ENCODE measurements at places on chromosomes 12 and 14.
A peak's percentile ranks its signal among the peaks of the same experiment; 100 is the strongest.

DNA sequence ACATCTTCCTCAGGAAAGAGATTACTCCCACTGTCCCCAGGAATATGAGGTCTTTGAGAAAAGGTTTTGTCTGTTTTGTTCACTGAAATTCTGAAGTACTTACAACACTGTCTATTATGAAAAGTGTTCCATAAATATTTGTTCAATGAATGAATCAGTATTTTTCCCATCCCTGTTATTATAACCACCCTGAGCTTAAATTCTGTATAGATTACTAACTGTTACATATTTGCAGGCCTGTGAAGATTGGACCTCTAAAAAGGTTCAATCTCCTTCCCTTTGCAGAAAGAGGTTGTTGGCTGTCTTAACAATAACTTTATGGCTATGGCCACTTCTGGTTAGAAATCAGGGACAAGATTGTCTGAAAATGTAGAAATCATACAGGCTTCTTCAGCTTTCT is 174.5 kb upstream of the NPAS3 start:
- no peak for DNase-seq

DNA sequence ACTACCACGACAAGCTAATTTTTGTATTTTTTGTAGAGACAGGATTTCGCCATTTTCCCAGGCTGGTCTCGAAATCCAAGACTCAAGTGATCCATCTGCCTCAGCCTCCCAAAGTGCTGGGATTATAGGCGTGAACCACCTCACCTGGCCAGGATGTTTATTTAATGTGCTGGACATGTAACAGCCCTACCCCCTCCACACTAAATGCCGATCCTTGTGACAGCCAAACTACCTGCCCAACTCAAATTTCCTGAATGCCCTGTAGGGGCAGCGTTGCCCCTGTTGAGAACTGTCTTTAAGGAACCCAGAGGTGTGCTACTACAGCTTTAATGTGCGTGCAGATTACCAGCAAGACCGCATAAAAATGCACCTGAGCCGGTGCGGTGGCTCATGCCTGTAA is 48.1 kb downstream of the KCNK13 start:
- DNase-seq = no peak

DNA sequence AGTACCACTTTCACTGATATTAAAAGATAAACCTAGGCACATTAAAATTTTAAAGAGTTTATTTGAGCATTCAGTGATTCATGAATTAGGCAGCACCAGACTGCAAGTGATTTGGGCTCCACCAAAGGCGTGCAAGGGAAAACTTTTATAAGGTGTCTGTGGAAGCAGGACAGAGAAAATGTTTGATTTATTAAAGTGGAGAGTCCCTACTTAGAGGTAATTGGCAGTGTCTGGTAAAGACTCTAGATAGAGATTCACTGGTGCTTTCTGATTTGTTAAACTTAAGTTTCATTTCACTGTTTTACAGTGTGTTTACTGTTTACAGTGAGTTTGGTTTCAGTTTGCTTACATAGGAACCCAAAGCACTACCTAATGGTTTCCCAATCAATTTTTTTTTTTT is 72.8 kb downstream of the ANKS1B start:
- DNase-seq = no peak

- DNase-seq = peak; percentile 81
These were observed 65.6 kb downstream of the CCDC88C start for GRCh38 chr14:91352053-91352452.

GRCh38 chr14:78186277-78186676 is 16.1 kb downstream of the NRXN3 start:
- DNase-seq = no peak

DNA sequence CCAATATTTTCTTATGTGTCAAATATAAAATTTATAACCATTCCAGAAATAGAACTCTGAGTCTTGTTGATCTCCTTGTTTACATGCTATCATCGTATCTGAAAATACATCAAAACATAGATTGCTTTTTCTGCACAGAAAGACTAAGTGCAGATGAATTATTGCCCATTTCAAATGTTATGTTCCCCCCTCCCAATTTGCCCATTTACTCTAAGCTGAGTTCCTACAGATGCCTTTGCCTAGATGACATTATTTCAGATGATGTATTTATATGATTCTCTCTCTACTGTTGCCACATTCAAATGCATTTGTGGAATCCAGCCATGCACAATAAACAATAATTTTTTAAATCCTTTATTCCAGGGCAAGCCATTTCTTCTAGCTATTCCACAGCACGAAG is 810.1 kb upstream of the MGAT4C start:
- no peak for DNase-seq

DNA sequence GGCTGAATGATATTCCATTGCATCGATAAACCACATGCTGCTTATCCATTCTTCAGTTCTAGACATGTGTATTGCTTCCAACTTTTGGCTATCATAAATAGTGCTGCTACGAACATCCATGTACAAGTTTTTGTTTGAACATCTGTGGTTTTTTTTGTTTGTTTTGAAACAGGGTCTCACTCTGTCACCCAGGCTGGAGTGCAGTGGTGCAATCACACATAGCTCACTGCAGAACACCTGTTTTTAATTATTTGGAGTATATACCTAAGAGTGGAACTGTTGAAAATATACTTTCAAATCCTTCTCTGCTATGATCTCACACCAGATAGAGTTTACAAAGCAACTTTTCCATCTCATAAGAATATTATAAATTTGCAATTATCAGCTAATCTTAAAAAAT is 124.2 kb downstream of the TTC7B start:
- no peak for DNase-seq

GRCh38 chr12:108752387-108752786 is 21.1 kb upstream of the CORO1C start:
- DNase-seq = no peak

DNA sequence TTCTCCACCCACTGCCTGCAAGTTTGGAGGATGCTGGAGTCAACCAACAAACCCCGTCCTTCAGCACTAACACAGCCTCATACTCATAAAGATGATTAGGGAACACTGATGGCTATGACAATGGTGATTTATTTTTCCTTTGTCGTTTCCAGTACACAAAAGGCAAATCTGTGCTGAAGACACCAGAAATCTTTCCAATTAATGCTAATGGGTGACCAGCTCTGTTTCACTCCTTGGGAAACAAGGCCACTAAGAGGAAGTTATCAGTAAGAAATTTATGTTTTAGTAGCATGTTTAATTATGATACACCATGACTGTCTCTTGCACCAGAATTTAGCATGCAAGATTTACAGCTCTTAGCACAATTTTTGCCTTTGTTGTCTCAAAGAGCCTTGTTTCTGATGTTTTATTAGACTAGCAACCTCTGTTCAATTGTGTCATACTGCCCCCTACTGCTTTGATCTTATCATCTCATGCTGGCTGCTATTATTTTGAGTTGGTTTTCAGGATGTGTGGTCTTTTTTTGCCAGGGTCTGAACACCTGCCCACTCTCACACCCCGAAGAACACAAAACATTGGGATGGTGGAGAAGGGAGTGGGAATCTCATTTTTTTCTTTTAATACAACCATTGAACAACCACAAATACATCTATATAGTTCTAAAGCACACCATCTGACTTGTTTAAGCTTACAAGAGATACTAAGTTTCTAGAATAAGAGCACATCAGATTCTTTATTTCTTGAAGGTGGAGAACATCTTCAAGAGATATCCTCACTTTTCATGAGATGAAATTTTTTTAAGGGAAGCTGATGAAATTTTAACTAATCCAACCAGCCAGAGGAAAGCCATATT is 160.9 kb downstream of the SPTSSA start:
- no peak for DNase-seq

GRCh38 chr12:12587878-12588277 is 23.8 kb upstream of the CREBL2 start:
- DNase-seq = no peak

DNA sequence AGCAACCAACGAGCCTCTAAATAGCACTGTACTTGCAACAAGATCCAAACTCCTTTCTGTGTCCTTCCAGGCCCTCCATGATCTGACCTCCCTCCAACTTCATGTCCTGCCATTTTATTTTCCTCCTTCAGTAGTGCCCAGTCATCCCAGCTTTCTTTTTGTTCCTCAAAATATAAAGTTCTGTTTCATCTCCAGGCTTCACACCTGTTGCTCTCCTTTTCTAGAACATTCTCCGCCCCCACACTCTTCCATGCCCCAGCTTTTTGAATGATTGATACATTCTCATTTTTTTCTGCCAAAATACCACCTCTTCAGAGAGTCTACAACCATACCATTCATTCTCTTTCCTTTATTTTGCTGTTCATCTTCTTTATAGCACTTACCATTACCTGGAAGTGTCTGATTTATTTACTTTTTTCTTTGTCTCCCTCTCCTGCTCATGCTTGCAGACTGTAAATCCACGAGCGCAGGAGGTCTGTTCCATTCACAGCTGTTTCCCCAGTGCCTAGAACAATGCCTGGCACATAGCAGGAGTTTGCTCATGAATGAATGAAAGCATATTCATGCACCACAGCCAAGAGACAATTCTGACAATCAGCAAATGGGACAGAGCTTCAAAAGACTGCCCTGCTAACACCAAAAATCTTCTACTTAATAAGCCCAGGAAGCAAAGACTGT is 296.4 kb downstream of the RPAP3 start:
- no peak for DNase-seq

GRCh38 chr14:105962532-105962931 is 436.1 kb downstream of the TMEM121 start:
- no peak for DNase-seq

- no peak for DNase-seq
These were observed 230.9 kb upstream of the ARID2 start for GRCh38 chr12:45498645-45499044.

DNA sequence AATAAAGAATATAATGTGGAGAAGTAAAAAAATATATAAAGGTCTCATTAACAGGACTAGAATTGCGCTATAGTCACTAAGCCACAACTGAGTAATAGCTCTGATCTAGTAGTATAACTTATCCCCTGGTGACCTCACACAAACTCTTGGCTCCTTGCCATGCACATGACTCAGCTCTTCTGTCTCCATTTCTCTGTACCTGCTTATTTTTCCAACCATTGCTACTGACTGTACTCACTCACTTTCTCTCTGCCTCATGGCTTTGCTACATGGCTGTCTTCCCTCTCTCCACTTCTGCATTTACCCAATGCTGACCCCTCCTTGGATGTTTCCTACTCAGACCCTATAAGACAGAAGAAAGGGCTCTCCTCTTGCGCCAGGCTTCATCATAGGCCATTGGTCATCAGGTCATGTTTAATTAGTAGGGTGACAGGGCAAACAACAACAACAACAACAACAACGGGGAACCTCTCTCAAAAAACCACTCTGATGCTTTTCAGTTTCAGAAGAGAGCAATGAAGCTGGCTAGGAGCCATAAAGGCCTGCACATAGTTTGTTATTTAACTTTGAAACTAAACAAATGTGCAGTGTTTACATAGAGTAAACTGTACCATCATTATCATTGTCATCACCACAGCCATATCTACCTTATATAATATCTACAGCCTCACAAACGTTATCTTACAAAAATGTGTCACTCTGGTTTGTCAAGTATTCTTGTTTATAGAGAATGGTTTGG is 25.6 kb upstream of the KRAS start:
- no peak for DNase-seq

- DNase-seq = no peak
These were observed 1198.5 kb downstream of the FSCB start for GRCh38 chr14:43308421-43309110.

- DNase-seq = no peak
These were observed 1.5 kb downstream of the RILPL1 start for GRCh38 chr12:123532019-123532418.

- no peak for DNase-seq
These were observed 126.7 kb downstream of the PRKD1 start for GRCh38 chr14:29800961-29801360.

GRCh38 chr12:132517013-132517739 is 27.2 kb downstream of the FBRSL1 start:
- no peak for DNase-seq

- DNase-seq = no peak
These were observed 68.6 kb downstream of the PPM1A start for GRCh38 chr14:60317609-60318008.

All from left ventricle myocardium superior (tissue), 1 donor.